ENCODE measurements at places on chromosomes 16 and 17.

GRCh38 chr17:32954477-32954876 is 26.5 kb downstream of the TMEM98 start:
- no peak for DNase-seq

GRCh38 chr17:549177-550040 is 165.2 kb downstream of the VPS53 start:
- DNase-seq, result peak; percentile 14

- DNase-seq, result no peak
Measured at GRCh38 chr16:53081686-53082407, 27.1 kb downstream of the CHD9 start.

DNA sequence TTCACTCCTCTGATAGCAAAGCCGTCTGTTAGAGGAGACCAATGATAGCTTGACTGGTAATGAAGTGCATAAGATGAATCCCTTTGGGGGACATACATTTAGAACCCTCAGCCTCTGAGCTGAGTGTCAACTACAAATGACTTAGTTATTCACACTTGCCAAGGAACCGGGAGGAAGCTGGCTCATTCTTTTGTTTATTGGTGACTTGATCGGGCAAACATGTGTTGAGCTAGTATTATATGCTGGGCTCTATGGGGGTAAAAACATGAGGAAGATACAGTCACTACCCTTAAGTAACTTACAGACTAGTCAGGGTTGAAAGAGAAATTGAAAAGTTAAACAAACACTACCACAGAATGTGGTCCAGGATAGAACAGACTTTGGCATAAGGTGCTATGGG is 3.0 kb downstream of the CCL16 start:
- DNase-seq, result no peak

- peak; percentile 85 for DNase-seq
Measured at GRCh38 chr17:63425483-63425882, 20.6 kb downstream of the CYB561 start.

DNA sequence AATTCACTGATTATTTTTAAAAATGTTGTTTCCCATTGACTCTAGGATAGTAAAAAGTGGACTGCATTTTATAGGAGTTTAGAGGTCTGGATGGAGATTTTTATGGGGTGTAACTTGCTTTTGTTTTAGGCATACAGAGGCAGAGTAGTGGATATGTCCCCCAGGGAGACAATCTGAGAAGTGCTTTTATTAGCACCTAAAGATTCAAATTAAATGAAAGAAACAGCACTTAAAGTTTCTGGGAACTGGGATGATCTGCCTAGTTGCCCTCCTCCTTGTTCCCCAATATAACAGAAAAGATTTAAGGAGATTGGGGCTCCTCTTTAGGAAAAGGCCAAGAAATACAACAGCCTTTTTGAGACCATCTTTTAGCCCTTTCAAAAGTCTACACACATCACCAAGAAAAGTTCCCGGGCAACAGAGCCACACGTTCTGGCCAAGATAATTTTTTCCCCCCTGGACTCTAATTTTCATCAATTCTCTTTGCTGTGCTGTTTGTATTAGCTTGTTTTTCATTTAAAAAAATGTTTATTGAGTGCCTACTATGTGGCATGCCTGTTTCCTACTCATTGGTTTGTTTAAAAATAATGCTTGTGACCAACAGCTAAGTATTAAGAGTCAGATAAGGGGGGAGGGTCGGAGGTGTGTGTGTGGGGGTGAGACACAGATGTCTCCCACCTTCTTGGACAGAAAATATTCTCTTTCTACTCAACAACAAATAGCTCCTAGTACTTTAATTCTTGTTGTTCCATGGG is 2.5 kb upstream of the IGF2BP1 start:
- DNase-seq, result no peak

GRCh38 chr17:283911-284675 is 68.5 kb downstream of the RPH3AL start:
- no peak for DNase-seq

GRCh38 chr16:65176603-65177002 is 54.7 kb upstream of the CDH11 start:
- DNase-seq, result no peak

- no peak for DNase-seq
Measured at GRCh38 chr16:8848939-8849391, 19.8 kb downstream of the CARHSP1 start.

- no peak for DNase-seq
Measured at GRCh38 chr17:4276514-4276913, 12.7 kb upstream of the ANKFY1 start.

- no peak for DNase-seq
Measured at GRCh38 chr17:34499576-34499975, 79.8 kb upstream of the TMEM132E start.

DNA sequence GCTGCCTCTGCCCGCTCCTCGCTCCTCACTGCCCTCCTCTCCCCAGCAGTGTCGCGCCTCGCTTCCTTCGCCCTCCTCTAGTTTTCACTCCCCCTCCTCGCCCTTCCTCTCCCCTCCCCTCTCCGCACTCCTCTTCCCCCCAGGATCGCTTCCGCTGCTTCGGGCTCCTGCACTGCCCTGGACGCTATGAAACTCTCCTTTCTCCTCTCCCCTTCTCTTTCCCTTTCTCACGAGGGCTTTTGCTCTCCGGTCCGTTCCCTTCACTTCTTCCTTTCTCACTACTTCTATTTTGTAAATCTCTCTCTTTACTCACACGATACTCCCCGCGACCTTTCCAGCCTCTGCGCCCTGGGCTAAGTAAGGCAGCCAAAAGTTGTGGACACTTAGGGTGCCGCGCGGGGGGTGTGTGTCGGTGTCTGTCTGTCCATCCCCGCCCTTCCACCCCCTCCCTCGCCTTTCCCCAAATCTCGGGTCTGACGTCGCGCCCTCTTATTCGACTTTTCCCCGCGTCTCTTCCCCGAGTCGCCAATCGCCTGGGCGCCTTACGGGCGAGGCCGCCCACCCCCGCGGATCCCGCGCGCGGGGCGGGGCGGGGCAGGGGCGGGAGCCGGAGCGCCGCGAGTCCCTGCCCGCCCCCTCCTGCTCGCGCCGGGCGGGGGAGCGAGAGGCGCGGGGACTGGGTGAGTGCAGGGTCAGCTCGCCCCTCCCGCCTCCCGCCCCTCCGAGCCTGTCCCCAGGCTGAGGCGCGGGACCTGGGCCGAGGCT is at the start of gene IRX3:
IRX3 (minus strand) TSS at position 422 of the 765 bp plus-strand sequence. CDS start 737 bp downstream, outside the sequence.
- no peak for DNase-seq

GRCh38 chr16:53078765-53079485 is 24.1 kb downstream of the CHD9 start:
- DNase-seq, result no peak

GRCh38 chr17:62715882-62716390 is 88.5 kb downstream of the MRC2 start:
- DNase-seq, result no peak

GRCh38 chr16:57529391-57530103 is 6.8 kb downstream of the CCDC102A start:
- no peak for DNase-seq

GRCh38 chr16:73369851-73370250 is 321.9 kb upstream of the ZFHX3 start:
- peak; percentile 17 for DNase-seq

DNA sequence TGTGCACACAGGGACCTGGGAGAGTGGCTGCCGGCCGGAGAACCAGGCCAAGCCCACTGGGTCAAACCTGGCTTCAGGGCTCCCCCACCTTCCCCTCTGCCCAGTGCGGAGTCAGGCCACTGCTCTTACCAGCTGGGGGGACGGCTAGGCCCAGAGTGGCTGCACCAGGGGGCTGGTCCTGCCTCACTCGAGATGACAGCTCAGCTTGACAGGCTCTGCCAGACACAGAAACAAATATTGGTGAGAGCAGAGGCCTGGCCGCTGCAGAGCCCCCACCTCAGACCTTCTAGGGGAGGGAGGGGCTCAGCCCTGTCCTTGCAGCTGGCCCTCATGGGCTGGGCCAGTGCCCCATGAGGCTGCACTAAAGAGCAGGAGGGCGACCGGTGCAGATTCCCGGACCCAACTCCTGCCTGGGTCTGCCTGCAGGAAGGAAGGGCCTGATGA is 4.5 kb downstream of the NUDT16L1 start:
- DNase-seq, result no peak

DNA sequence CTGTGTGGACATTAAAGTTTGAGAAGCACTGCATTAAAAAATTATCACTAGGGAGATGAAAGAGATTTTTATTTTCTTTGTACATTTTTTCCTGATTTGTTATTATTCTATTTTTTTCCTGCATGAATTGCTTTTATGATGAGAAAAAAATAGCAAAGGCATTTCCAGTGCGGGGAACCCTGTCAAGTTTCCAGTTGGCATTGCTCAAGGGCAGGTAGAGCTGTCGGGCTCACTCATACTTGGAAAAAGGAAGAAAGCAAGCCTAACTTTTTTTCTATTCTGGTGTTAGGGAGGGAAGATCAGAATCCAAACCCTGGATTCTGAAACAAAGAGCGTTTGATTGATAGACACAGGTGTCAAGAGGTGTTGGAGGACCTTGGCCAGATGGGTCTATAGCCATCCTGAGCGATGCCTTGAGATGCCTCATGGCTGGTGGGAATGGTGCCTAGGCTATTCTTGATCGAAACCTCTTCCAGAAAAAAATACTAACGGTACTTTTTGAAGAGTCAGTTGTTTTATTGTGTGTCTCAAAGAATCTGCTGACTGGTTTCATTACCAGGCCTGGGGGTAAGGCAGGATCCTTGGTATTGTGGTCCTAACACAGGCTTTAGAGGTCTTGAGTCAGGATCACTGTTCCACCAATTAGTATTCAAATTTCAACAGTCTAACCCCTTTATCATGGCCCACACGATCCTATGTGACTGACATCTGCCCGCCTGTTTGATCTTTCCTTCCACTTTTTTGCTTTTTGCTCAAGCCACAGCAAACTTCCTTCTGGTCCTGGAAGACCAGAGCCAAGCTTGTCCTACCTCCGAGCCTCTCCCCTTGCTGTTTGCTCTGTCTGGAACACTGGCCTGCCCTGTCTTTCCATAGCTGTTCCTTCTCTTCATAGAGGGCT is 20.1 kb downstream of the SNX29 start:
- DNase-seq, result no peak

DNA sequence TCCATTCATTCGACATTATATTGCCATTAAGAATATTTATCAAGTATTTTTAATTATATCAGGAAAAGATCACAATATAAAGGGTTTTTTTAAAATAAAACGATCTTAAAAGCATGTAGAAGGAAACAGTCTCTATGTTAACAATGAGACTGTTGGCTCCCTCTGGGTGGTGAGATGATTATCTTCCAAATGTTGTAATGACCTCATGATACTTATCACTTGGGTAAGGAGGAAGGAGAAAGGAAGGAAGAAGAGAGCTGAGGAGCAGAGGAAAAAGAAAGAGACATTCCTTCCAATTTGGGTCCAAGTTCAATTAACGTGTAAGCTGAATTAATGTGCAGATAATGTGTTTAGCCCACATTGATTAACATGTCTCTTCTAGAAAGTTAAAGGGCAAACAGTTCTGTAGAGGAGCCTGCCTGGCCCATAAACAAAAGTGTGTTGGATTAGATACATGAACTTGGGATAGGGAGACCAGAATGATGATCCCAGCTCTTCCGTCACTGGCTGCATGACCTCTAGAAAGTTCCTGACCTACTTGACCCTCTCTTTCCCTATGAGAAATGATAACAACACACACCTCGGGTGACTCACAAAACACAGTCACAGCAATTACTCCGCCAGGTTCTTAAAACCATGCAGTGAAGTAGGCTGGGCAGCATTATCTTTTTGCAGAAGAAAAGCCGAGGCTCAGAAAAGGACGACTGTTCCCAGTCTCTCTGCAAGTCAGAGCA is 32.0 kb downstream of the PIMREG start:
- no peak for DNase-seq

- DNase-seq, result no peak
Measured at GRCh38 chr16:23398987-23399805, 53.8 kb downstream of the COG7 start.

GRCh38 chr16:83926726-83927397 is 26.2 kb upstream of the OSGIN1 start:
- DNase-seq, result peak; percentile 39

GRCh38 chr16:15559176-15559575 is 83.8 kb downstream of the MARF1 start:
- no peak for DNase-seq

GRCh38 chr17:67315865-67316264 is 50.5 kb downstream of the PSMD12 start:
- DNase-seq, result no peak

- no peak for DNase-seq
Measured at GRCh38 chr17:77212081-77212832, 71.5 kb downstream of the SEC14L1 start.

- DNase-seq, result no peak
Measured at GRCh38 chr16:75273054-75273925, 21.9 kb upstream of the BCAR1 start.

- no peak for DNase-seq
Measured at GRCh38 chr17:55067697-55068439, 99.3 kb downstream of the STXBP4 start.

GRCh38 chr17:28716740-28717577 is 709 bp downstream of the RAB34 start:
- no peak for DNase-seq

DNA sequence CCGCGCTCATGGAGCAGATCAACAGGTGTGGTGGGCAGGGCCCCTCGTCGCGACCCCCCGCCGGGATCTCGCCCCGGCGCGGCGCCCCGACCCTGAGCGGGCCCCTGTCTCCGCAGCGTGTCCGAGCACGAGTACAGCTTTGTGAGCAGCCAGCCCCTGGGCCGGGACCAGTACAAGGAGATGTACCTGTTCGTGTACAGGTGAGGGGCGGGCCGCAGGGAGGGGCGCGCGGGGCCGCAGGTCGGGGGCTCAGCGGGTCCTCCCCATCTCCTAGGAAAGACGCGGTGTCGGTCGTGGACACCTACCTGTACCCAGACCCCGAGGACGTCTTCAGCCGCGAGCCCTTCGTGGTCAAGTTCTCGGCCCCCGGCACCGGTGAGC is 848 bp downstream of the DNASE1L2 start:
- no peak for DNase-seq
